Natural killer cell treated with Interleukin-12 subunit alpha and Interleukin-12 subunit beta and Interleukin-15 and Interleukin-18, amount 100 ng/mL, for 72 hours (primary cell): ENCODE measurements at places on chromosomes 7 and 10. TPM values are rescaled to one million over a fixed set of nuclear protein-coding genes. Genes with fewer than 3 reads are reported as not detected.

CLEC2L gene
- not detected for total RNA-seq

JAZF1 gene
- 23.6 TPM for total RNA-seq

DNA sequence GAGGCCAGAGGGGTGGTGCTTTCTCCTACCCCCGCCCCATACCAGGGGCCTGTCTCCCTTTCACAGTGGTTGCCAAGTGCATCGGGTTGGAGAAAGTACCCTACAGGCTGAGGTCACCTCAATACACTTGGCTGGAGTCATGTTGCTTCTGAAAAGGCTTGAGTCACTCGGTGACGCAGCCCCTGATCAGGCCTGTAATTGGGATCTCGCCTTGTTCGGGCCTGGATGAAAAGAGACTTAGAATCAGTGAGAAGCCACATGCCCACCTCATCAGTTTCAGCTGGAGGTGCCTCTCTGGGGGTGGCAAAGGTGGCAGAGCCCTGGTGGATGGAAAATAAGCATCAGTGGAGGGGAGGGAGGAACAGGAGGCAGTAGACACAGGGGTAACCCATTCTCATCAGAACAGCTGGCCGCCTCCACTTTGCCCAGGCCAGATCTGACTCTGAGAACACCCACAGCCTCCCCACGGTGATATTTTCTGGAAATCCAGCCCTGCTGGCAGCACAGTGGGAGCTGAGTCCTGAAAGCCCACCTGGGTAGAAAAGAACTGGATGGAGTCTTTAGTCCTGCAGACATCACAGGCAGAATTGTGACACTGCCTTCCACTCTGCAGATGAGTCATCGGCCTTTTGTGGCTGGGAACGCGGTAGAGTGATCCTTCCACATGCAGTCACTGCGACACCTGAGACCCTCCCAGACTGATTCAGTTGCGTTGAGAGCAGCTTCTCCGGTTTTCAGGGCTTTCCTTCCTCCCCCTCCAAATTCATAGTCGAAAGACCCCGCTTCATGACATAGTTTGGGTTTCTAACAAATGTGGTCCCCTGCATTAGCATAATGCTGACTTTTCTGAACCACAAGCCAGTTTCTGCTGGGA is 108.0 kb downstream of the GRK5 start:
- H3K36me3 ChIP-seq = peaks cover 13% of the 10 kb centered on the region
- peak overlapping the region; percentile 80 for H3K27ac ChIP-seq
- peaks cover 29% of the 10 kb centered on the region for H3K27me3 ChIP-seq
- peak; percentile 80 for DNase-seq
- peaks cover 65% of the 10 kb centered on the region for H3K4me1 ChIP-seq
- H3K4me3 ChIP-seq = peak overlapping the region; percentile 53

ARF5 gene
- total RNA-seq = 69.0 TPM

AKR1D1 gene
- not detected for total RNA-seq

- H3K36me3 ChIP-seq = no peaks in the 10 kb centered on the region
- H3K4me3 ChIP-seq = no peak overlapping the region
- H3K27me3 ChIP-seq = no peaks in the 10 kb centered on the region
- H3K4me1 ChIP-seq = peaks cover 8% of the 10 kb centered on the region
Observed at GRCh38 chr7:77458786-77459185, 42.6 kb upstream of the GSAP start.

DNAH11 gene
- total RNA-seq = 0.05 TPM

CCDC136 gene
- 15.1 TPM for total RNA-seq

DNA sequence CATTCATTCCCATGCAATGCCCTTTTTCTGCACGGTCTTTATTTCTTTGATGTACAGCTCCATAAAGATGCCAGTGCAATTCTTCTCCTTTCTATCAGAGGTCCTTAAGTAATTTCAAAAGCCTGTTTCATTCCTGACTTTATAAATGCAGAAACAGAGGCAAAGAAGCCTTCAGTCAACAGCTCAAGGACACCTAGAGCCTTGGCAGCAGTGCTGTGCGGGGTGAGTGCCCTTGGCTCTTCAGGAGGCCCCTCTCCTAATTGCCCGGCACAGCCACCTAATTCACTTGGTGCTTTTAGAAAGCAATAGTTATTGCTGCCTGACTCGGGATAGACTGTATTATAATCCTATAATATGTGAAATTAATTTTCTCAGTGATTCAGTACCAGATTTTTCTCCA is 169.6 kb upstream of the KLF6 start:
- no peaks in the 10 kb centered on the region for H3K36me3 ChIP-seq
- H3K4me1 ChIP-seq = peaks cover 38% of the 10 kb centered on the region
- no peak overlapping the region for H3K27ac ChIP-seq
- H3K27me3 ChIP-seq = no peaks in the 10 kb centered on the region

EVX1 gene
- total RNA-seq = not detected

GRCh38 chr10:63057509-63057908 is 75.6 kb upstream of the NRBF2 start:
- no peak overlapping the region for H3K4me3 ChIP-seq
- H3K4me1 ChIP-seq = no peaks in the 10 kb centered on the region
- no peak for DNase-seq
- peaks cover 7% of the 10 kb centered on the region for H3K27me3 ChIP-seq
- H3K36me3 ChIP-seq = no peaks in the 10 kb centered on the region

GRCh38 chr10:112763916-112764520 is 186.0 kb upstream of the TCF7L2 start:
- H3K4me3 ChIP-seq = no peak overlapping the region
- H3K36me3 ChIP-seq = no peaks in the 10 kb centered on the region
- no peak overlapping the region for H3K27ac ChIP-seq
- H3K27me3 ChIP-seq = no peaks in the 10 kb centered on the region
- H3K4me1 ChIP-seq = no peaks in the 10 kb centered on the region

DNA sequence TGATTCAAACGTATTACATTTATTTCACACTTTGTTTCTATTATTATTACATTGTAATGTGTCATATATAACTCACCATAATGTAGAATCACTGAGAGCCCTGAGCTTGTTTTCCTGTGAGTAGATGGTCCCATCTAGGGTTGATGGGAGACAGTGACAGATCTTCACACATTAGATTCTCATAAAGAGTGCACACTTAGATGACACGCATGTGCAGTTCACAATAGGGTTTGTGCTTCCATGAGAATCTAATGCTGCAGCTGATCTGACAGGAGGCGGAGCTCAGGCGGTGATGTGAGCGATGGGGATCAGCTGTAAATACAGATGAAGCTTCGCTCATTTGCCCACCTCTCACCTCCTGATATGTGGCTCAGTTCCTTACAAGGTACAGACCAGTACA is 36.1 kb downstream of the BMPER start:
- H3K4me3 ChIP-seq = no peak overlapping the region
- no peaks in the 10 kb centered on the region for H3K36me3 ChIP-seq
- H3K4me1 ChIP-seq = no peaks in the 10 kb centered on the region
- H3K27ac ChIP-seq = no peak overlapping the region
- DNase-seq = no peak
- H3K27me3 ChIP-seq = peaks cover 25% of the 10 kb centered on the region

DNA sequence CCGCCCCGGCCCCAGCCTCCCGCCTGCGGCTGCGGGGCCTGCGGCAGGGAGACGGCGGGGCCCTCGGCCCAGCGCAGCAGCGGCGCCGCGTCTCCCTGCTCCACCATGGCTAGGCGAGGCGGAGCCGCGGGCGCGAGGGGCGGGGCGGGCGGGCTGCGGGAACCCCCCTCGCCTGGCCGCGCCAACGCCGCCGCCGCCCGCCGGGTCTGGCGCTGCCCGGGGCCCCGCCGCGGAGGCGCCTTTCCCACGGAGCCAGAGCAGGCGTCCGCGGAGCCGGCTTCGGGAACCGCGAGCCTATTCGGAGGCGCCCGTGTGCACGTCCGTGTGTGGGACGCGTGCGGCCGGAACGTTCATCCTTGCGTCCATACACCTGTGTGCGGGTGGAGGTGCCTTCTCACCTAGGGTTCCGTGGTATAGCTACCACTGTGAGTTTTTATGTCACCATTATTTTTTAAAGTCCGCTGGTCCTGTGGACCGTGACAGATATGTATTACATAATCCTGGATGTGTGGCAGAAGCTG is at the start of gene DENND11:
DENND11 (minus strand) TSS at position 120 of the 521 bp plus-strand sequence; CDS start at position 107, 13 bp downstream.
- DNase-seq = peak; percentile 76
- H3K4me1 ChIP-seq = peaks cover 46% of the 10 kb centered on the region
- H3K4me3 ChIP-seq = peak within 1 kb of the TSS; percentile 88
- H3K36me3 ChIP-seq = no peaks in the 10 kb centered on the region
- H3K27ac ChIP-seq = peak within 1 kb of the TSS; percentile 69

CXCL12 gene
- total RNA-seq = not detected

DNA sequence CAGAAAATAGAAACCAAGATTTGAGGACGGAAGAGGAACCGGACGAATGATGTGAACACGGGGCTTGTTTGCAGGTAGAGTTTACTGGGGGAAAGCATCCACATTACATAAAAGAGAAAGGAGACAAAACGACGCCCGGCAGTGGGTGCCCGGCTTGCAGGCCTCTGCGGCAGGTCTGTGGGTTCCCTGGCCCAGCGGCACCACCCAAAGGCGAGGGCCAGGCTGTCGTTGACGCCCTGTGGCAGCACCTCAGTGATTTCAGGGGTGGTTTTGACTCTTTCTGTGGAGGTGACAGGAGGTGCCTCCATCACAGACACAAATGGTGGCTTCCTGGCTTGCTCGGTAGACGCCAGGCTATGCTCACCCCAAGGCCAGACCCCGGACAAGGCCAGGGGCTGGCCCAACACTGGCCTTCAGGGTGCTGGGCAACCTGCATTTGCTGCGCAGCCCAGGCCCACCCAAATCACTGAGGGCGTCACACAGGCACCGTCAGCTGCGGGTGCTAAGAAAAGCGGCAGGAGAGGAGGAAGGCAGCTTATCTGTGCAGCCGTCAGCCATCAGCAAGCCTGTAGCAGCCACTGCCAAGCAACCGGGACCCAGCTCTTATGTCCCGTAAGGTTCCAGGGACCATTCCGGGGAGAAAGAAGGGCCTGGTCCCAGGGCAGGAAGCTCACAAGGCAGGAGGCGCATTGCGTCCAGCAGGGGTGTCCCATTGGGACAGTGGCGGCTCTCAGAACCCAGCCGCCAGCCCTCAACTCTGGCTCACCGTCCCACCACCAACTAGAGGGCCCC is 230.3 kb downstream of the PTPRN2 start:
- no peak for DNase-seq
- H3K27ac ChIP-seq = no peak overlapping the region
- H3K4me3 ChIP-seq = no peak overlapping the region
- peaks cover 6% of the 10 kb centered on the region for H3K36me3 ChIP-seq
- H3K4me1 ChIP-seq = no peaks in the 10 kb centered on the region

TAS2R5 gene
- total RNA-seq = 3.0 TPM

ACTL6B gene
- not detected for total RNA-seq

GRCh38 chr7:114943953-114944744 is 22.3 kb downstream of the MDFIC start:
- H3K36me3 ChIP-seq = peaks cover 57% of the 10 kb centered on the region
- H3K27me3 ChIP-seq = no peaks in the 10 kb centered on the region
- H3K4me1 ChIP-seq = peaks cover 63% of the 10 kb centered on the region

PSD gene
- 7.6 TPM for total RNA-seq

DNA sequence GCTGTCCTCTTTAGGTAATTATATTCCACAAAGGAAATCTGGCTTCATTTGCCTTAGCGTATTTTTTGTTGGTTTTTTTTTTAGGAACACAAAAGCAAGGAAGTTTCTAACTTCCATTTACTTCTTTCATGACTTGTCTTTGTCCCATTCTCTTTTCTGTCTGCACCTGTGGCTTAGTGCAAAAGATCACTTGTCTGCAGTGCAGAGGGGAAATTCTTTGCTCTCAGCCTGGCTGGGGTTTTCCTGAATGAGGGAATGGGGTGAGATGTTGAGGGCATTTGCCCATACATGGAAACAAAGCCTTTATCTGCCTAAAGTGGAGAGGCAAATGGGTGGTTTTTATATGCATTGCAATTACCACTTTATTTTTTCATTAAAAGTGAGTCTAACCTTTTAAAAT is 361.1 kb upstream of the IGFBP3 start:
- no peak overlapping the region for H3K4me3 ChIP-seq
- H3K27me3 ChIP-seq = no peaks in the 10 kb centered on the region

BTBD16 gene
- not detected for total RNA-seq

- DNase-seq = no peak
- H3K4me1 ChIP-seq = peaks cover 11% of the 10 kb centered on the region
- no peak overlapping the region for H3K4me3 ChIP-seq
- H3K27ac ChIP-seq = peak overlapping the region; percentile 5
Observed at GRCh38 chr10:3750854-3751253, 34.2 kb downstream of the KLF6 start.

DNA sequence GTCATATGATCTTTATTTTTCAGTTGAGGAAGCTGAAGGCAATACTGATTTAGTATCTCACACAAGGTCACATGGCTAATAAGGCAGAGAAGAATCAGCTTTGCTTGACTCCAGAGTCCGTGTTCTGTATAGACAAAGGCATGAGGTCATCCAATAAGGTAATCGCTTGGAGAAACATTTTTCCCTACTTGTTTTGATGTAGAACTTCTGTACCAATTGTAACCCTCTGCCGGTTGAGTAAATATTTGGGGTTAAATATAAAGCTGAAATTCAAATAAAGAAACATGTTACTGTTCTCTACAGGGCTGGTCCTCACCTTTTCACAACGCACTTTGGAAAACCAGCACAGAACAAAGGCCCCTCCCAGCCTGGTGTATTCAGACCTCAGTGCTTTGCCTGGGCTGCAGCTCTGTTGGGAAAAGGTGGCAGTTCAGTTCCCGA is 83.0 kb upstream of the INSYN2A start:
- H3K27ac ChIP-seq = no peak overlapping the region
- H3K36me3 ChIP-seq = no peaks in the 10 kb centered on the region
- no peak overlapping the region for H3K4me3 ChIP-seq
- H3K4me1 ChIP-seq = no peaks in the 10 kb centered on the region
- no peak for DNase-seq

DNA sequence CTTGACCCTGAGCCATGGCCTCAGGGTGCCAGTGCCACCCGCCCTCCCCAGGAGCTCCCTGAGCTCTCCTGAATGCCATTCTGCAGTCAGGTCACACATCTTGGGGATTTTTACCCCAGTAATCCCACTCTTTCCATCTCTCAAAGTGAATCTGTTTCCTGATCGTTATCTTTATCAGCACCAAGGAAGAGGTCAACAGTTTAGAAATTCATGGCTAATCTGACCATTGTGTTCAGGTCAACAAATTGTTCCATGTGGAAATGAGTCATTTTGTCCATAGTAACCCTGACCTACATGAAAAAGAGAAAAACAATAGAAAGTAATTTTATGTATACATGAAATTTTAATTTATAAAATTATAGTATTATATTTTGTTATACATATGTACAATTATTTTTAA is 28.8 kb upstream of the ZNF488 start:
- no peaks in the 10 kb centered on the region for H3K36me3 ChIP-seq
- DNase-seq = no peak
- H3K27me3 ChIP-seq = peaks cover 6% of the 10 kb centered on the region
- no peak overlapping the region for H3K27ac ChIP-seq

GRCh38 chr7:79452495-79453265 is 787 bp downstream of the MAGI2 start:
- H3K27me3 ChIP-seq = peaks cover 31% of the 10 kb centered on the region
- peak overlapping the region; percentile 63 for H3K4me3 ChIP-seq
- no peaks in the 10 kb centered on the region for H3K36me3 ChIP-seq
- DNase-seq = no peak

OTUD1 gene
- 3.7 TPM for total RNA-seq
